ENCODE measurements at places on chromosomes 13 and 19.

- peak; percentile 74 for ATAC-seq
These were observed 9.4 kb upstream of the DPY19L3 start for GRCh38 chr19:32396046-32396652.

- no peak for ATAC-seq
These were observed 6.4 kb downstream of the POGLUT2 start for GRCh38 chr13:102792396-102792795.

DNA sequence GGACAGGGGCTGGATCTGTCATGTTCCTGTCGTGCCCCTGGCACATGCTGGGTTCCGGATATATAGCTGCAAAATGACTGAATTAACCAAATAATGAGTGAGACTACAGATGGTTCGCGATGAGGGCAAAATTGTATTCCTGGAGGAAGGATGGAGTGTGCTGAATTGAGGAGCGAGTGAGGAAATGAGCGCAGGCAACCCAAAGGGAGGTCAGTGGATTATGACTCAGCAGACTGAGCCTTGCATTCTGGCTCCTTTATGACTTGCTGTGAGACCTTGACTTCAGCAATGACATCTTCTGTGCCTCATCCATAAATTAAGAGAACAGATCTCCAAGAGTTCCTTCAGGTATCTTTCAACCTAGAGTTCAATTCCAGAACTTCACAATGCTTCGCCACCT is 115.0 kb upstream of the CLDN10 start:
- ATAC-seq = no peak

- no peak for ATAC-seq
These were observed 390.9 kb upstream of the SGCG start for GRCh38 chr13:22789916-22790315.

GRCh38 chr13:60062502-60062901 is 101.2 kb downstream of the DIAPH3 start:
- ATAC-seq = no peak
